NCI-H774 (cell line): ENCODE measurements at places on chromosomes 5 and 9.

DNA sequence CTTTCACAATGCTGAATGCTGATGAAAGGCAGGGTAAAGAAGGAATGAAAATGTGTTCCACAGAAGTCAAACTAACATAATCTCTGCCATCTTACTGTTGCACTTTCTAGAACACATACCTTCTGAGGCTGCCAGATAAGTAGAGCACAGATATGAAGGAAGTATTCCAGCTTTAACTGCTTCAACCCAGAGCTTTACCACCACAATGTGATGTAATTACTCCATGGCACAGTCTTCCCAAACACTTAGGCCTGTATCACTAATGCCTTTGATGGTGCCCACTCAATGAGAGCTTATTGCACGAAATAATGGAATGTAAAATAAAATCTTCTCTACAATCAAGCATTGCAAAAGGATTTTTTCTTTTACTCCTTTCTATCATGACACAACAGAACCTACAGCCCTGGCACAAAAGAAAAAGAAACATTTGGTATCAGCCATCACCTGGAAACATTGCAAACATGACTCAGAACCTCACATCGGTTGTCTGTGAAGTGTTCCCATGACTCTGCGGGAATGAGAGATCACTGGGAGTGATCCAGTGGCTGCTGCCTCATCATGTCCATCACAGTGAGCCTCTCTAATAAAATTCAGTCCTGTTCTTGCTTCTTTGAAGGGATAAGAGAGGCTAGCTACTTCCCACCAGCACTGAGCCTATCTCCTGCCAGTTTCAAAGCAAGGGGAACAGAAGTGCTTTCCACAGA is 385.8 kb downstream of the EFNA5 start:
- DNase-seq = no peak

DNA sequence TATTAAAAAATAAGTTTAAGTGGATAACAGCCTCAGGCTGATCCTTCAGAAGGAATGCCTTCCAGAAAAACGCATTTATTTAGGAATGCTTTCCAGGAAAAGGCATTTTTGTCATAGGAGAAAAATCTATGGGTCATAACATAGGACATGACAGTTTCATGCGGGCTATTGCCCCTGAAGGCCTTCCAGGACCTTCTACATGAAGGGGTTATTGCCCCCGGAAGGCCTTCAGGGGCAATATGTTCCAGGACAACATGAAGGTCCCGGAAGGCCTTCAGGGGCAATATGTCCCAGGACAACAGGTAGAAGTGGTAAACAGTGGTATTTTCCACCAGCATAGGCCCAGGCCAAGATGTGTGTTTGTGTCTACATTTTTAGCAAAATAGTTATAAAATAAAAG is 191.3 kb upstream of the RASA1 start:
- no peak for DNase-seq

DNA sequence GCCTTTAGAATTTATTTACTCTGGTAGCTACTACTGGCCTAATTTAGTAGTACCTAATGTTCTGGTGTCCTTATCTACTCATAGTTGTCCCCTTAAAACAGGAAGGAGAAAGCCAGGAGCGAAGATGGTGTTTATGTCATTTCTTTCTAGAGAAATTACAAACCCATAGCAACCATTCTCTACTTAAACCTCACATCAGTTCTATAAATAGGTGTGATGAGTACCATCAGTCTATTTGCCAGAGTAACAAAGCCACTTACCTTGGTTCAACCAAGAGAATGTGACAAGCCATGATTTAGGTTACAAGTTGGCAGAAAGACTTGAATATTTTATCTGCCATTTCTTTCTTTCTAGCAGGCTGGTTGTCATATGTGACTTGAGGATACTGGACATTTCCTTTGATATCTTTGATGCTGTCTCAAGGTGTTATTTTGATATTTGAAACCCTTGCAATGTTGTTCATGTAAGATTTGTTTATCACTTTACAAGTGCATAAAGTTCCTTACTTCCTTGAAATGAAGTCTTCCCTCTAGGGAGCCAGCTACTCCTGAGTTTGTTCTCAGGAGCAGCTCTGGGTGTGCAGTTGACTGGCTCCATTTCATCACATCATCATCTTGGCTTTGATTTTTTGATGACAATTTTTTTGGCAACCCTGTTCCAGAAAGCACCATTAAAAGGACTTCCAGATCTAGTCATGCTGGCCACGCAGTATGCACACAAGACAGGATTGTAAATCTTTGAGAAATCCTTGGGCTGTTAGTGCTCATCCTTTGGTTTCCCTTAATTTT is 286.8 kb downstream of the ARHGAP26 start:
- DNase-seq = no peak

DNA sequence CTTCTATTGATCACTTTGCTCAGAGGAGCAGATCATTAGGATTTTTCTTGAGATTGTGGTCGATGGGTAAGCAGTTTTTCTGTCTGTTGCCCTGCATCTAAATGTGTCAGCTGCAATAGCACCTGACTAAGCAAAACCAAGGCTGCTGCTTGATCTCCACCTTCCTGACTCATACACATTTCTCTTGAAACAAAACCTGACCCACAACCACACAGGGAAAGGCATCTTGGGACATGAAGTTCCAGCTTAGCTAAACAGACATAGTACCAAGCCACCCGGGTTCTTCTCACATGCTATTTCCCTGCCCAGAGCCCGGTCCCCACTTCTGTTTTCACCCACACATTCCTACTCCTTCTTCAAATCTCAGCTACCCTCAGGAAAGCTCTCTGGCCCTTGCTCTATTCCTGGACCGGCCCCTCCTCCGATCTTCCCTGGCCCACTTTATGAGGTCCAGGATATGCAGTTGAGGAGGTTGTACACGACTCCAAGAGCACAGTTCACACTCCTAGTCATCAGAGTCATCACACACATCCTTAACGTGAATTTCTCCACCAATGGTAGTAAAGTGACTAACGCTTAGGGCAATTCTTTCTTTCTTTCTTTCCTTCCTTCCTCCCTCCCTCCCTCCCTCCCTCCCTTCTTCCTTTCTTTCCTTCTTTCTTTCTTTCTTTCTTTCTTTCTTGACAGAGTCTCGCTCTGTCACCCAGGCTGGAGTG is 16.0 kb upstream of the ZBTB43 start:
- DNase-seq = no peak

GRCh38 chr5:175383350-175383749 is 60.6 kb downstream of the DRD1 start:
- DNase-seq = peak; percentile 91

- no peak for DNase-seq
Observed at GRCh38 chr9:90137801-90138200, 504.8 kb downstream of the DIRAS2 start.

- no peak for DNase-seq
Observed at GRCh38 chr5:99037668-99038067, 108.9 kb upstream of the CHD1 start.

DNA sequence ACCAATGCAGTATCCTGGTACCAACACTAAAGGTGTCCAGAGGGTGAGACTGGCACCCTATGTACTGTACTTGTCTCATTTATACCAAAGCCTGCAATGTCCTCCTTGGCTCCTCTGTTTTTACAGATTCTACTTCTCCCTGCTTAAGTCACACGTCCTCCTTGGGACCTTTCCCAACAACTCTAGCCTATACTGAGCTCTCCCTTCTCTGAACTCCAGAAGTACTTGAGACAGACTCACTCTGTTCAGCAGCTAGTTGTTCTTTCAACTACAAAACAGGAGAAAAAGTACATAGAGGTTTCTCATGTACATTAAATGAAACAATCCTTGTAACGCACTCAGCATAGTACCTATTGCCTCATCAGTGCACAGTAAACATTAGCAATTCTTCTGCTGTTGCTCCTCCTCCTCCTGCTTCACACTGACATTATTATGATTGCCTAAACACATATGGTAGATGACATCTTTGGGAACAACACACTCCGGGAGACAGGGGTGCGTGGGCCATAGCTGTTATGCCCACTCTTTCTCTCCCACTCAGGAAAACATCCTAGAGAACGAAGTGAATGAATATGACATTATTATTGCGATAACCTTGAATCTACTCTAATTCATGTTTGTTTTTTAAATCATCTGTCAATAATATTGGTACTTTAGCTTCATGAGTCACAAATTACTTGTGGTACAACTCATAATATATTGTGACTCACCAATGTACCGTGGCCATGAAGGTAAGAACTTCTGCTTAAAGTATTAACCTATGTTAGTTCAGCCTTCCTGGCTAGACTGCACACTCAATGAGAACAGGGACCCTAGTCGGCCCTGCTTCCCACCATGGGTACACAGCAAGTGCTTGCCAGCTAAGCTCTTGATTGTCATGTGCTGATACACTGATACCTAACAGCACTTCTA is 180.3 kb upstream of the ADRA1B start:
- no peak for DNase-seq

DNA sequence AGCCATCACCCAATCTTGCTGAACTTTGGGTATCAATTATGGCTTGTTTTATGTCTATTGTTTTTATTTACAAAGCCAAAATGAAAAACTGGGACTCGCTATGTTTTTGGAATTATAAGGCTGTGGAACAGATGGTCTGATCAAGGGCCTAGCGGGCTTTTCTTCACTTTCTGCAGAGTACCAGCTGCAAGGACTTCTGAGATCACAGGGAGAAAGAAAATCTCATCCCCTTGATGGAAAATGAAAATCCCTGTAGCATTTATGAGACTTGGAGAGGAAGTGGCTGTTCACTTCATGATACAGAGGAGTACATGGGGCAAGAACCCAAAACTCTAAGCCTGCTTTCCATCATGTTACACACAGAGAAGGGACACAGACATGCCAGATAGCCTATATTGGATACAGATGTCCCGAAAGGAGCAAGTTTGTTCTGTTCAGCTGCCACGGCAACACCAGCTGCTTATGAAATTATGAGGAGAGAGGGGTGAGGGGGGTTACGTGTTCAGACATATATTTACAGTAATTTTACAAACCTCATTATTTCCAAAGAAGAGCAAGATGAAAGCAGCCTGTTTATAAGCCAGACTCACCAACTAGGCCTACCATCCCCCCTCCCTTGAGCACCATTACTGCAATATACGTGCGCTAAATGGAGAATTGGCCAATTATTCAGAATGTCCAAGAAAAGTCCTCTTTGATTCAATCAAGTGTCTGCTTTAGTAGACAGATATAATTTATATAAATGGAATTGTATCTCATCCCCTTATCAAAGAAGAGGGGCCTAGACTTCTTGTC is 220.0 kb downstream of the MARCHF11 start:
- no peak for DNase-seq

GRCh38 chr5:172793577-172794488 is 22.8 kb upstream of the DUSP1 start:
- DNase-seq = no peak

DNA sequence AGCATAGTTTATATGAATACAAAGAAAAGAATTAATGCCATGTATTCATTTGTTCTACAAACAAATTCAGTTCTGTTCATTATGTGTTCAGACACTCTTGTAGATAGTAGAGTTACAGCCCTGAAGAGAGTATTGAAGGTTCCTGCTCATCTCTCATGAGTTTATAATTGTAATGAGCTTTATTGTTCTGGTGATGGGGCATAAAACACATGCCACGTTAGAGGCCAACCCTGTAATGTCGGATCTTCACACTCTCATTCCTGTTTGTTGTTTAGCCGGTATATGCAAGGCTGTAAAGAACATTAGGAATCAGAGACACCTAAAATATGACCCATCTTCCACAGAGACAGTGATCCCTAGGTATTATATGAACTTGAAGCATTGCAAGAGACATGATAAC is 214.5 kb downstream of the VPS13A start:
- no peak for DNase-seq

- DNase-seq = no peak
Observed at GRCh38 chr5:131607418-131607817, 27.6 kb downstream of the RAPGEF6 start.

DNA sequence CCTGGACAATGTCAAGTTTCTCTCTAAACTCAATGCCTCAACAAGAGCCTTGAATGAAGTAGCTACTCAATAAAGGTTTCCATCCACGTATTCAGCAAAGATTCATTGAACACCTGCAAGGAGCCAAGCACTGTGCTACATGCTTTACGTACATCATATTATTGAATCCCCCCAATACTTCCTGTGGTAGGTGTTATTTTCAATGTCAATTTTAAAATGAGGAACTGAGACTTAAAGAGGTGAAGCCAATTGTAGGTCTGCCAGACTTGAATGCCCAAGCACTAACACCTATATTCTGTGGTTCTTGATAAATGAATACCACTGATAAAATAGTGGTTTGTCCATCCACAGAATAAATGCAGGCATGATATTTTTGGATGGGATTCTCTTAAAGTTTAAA is 162.3 kb downstream of the DRD1 start:
- DNase-seq = no peak

- no peak for DNase-seq
Observed at GRCh38 chr9:38287420-38287985, 105.0 kb upstream of the ALDH1B1 start.

DNA sequence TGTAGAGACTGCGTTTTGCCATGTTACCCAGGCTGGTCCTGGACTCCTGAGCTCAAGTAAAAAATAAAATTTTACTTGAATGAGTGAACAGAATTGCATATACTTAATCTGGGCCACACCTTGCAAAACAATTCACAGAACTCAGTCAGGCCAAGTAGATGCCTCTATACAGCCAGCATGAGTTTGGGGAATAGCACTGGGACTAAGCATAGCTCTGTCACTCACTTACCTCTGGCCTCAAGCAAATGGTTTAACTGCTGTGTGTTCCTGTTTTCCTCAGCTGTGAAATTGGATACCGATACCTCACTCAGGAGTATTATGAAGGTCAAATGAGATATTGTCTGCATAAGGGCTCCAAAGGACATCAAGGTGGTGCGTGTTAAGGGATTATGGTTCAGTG is 10.9 kb upstream of the FRMPD1 start:
- DNase-seq = no peak

GRCh38 chr5:132850066-132850465 is 16.2 kb downstream of the GDF9 start:
- DNase-seq = no peak

GRCh38 chr5:78805474-78806124 is 157.0 kb upstream of the LHFPL2 start:
- no peak for DNase-seq

- DNase-seq = no peak
Observed at GRCh38 chr5:54531546-54531945, 14.0 kb downstream of the SNX18 start.

GRCh38 chr5:158878227-158878626 is 221.5 kb downstream of the EBF1 start:
- DNase-seq = no peak

GRCh38 chr5:172958331-172959046 is 735 bp upstream of the RPL26L1 start:
- peak; percentile 35 for DNase-seq

DNA sequence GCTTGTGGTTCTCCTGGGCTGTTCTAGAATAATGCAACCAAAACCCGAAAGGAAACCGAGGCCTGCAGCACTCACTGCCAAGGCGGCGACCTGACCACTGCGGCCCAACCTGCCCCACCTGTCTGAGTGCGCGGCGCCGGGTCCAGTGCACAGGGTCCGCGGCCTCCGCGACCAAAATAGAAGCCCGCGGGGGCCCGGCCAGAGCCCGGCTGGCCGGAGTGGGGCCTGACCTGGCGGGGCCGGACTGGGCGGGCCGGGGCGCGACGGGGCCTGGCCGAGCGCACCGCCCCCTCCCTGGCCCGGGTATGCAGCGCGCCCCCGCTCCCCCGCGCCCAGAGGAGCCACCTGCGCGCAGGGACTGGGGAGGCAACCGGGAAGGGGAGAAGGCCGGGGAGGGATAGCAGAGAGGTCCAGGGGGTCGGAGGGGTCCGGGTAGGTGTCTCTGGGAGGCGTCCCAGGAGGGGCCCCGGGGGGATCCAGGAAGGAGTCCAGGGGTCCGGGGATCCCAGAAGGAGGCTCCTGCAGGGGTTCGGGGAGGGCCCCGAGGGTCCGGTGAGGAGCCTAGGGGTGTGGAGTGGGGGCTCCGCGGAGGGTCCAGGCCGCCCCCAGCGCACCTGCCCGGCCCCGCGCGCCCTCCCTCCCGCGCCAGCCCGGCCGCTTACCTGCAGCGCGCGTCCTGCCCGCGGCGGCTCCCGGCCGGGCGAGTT is 503 bp downstream of the SEMA4D start:
- no peak for DNase-seq
